Stimulated activated CD4-positive, alpha-beta T cell treated with anti-CD3 and anti-CD28 coated beads, Interleukin-15, amount 100 ng/mL, for 1 hour (primary cell): ENCODE measurements at places on chromosomes 1 and 21.
A peak's percentile ranks its signal among the peaks of the same experiment; 100 is the strongest.

DNA sequence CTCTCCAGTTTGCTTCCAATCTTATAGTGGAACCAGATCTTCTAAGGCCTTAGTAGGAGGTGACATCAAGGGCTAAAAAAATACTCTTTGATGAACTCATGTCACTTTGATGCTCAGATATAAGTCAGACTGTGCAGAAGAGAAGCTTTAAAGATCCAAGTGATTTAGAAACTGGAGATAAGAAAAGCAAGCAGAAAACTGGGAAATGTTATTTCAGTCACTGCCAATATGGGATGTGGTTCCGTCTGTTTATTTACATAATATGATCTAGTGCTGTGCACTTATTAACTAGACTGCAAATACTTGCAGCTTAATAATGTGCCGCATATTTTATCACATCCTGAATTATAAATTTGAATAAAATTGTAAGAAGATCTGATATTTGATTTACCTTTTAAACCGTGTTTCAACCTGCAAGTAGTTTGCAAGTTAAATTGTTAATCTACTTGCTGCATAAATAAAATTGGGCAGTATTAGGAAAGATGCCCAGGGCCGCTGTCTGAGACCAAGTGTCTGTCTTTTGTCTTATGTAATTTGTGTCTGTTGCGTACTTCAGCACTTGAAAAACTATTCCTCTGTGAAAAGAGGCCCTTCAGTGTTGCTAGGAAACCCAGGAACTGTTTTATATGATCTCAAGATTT, 29.6 kb downstream of the CXADR start:
- DNase-seq = no peak

DNA sequence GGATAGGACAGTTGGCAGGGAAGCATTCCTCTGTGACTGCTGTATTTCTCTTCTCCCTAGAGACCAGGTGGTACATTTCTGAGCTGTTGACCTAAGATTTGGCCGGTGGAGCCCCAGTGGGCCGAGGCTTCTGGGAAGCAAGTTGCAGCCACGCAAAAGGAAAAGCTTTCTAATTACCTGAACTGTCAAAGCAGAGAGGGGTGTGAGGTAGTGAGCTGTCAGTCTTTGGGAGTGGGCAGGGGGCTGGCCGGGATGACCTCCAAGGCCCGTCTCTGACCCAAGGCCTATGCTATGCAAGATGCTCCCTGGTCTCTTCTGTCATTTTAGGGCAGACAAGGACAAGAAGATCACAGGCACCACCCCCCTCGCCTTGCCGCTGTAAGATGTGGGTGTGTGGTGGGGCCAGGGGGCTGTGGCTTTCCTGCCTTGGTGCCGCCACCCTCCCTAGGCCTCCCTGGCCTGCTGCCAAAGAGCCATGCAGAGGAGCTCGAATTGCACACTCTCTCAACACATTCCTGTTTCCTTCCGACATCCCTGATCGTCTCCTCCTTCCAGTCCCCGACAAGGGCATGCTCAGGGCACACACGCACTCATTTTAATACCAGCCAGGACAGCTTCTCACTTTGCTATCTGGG, 7.7 kb downstream of the PADI1 start:
- DNase-seq = peak; percentile 32

DNA sequence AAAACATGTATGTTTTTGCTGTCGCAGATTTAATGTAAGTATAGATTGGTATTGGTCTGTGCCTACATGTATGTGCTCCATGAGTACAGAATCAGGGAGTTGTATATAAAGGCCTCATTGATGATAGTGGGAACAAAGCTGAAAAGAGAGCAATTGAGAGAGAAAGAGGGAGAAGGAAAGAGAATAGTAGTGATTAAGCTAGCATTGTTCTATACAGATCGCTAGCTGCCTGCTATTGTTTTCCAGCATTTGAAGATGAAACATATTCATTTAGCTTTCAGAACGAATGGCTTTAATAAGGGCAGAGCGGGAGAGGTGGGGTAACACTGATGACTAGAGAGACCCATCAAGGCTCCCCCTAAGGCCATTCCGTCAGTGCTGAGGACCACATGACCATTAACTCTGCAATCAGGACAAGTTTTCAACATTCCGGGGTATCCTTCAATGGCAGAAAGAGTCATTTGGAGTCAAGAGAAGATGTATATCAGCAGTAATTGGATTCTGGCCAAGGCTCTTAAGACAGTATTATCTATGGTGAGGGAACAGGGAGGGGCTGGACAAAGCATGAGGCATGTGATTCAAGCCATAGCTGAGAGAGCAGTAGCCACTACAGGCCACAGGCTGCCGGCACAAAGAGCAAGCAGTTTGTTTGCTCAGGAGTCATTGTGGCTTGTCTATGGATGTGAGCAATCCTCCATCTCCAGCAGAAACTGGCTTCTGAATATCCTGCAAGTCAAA, 176.5 kb downstream of the PBX1 start:
- DNase-seq = no peak

DNA sequence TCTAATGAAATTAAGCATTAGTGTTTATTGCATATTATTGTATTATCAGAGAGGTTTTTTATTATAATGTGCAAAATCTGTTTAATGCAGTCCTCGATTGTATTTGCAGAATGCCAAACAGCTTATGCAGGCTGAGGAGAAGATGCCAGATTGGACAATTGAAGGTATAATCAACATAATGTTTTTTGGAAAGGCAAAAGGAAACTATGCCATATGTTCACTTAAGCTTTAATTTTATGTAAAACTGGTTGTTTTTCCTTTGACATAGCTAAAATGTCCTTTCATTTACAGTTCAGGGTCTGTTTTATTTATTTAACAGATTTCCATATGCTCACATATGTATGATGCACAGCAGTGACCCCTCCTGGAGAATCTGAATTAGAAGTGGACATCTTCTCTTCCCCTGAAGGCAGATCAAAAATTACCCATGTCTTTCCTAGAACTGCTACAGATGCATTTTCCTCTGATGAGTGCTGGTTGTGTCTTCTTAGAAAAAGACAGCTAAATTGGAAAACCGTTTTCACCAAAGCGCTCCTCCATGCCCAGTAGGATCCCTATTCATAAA, 143.5 kb upstream of the USH2A start:
- DNase-seq = no peak

DNA sequence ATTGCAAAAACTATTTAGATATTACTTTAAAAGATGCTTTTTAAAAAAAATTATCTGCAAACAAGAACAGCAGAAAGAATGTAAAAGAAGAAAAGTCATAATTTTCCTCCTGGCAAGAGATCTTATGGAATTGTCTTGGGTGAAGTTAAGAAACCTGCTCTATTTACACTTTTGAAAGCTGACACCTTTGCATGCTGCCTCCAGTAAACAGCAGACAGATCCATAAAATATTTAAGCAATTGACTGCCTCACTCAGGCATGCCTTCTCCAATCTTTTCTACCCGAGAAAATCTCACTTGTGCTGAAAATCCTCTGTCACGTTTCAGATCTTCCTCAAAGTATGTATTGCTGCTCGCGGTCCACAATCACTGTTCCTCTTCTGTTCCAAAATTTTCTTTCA, 107.9 kb upstream of the ZP4 start:
- no peak for DNase-seq

- no peak for DNase-seq
These were observed 21.4 kb downstream of the PEA15 start for GRCh38 chr1:160226623-160227022.

GRCh38 chr1:8219530-8219929, 98.4 kb upstream of the SLC45A1 start:
- DNase-seq = no peak

DNA sequence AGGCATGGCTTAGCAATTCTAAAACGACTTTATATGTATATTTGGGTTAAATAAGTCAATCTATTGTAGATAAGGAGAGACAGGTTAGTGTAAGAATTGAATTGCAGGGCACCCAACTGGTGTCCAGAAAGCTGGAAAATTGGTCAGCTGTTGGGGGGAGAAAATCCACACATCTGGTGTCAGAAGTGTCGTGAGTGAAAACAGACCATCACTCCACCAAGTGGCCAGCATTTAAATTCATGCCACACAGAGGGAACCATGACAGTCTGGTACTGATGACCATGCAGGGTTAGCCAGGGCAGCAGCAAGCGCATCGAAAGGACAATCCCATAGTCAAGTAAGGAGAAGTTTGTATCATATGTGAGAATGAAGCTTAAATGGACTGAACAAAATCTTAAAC, 11.7 kb downstream of the LAX1 start:
- no peak for DNase-seq

DNA sequence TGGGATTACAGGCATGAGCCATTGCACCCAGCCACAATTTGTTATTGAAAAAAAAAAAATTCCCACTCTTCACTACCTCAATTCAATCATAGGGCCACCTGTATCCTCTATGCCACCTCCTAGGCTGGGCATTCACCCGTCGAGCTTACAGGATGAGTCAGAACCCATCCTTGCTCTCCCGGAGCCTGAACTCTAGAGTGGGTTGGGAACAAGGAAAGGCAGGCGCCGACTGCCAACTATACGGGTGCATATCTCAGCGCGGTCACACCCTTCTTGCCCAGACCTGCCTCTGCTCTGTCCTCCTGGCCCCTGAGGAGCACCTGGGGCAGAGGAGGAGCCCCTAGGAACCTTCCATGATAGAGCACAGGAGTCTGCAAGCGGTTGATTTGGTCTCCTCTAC, 21.4 kb upstream of the LBR start:
- DNase-seq = no peak

GRCh38 chr1:214379236-214379970, 98.4 kb downstream of the SMYD2 start:
- DNase-seq = no peak

- no peak for DNase-seq
These were observed 8.1 kb downstream of the KRTAP10-1 start for GRCh38 chr21:44531606-44532564.

GRCh38 chr1:101081496-101082488, 56.2 kb upstream of the DPH5 start:
- DNase-seq = no peak

DNA sequence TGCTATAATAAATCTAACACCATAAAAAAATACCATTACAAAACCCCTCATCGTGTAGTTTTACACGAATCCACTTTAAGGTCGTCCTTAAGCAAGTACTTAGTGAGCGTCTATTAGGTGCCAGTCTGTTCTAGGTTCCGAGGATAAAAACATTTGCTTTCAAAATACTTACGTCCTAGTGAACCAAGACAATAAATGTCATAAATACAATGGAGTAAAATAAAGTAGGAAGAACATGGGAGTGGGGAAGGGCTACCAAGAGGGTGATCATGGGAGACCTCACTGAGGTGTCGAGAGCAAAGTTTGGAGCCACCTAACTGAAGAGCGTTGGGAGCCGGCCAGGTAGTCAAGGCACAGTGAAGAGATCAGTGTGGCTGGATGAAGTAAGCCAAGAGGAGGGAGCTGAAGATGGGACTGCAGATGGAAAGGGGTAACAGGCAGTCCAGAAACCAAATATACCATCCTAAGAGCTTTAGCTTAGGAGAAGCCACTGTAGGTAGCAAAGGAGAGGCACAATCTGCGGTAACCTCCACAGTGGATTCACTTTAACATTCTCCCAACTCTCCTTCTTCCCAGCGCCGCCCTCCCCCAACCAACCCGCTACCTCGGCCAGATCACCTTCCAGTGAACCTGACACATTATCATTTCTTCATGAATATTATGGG, 684 bp downstream of the LTN1 start:
- DNase-seq = no peak

- no peak for DNase-seq
These were observed 18.5 kb downstream of the RIIAD1 start for GRCh38 chr1:151739590-151740355.

DNA sequence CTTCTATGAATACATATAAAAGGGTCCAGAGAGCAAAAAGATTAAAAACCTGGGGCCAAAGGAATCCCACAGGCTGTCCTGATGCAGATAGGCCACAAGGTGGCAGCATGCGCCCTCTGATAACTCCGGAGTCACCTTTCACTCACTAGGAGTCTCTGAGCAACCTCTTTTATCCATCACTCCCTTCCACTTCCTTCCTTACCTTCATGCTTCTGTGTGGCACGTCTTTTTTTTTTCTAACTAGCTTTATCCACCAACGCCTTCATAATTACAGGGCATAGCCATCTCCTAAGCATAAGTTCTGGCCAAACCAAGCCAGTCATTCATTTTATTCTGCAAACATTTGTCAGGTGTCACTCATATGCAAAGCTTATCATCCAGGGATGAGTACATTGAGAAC, 3.9 kb upstream of the PGLYRP4 start:
- DNase-seq = no peak

DNA sequence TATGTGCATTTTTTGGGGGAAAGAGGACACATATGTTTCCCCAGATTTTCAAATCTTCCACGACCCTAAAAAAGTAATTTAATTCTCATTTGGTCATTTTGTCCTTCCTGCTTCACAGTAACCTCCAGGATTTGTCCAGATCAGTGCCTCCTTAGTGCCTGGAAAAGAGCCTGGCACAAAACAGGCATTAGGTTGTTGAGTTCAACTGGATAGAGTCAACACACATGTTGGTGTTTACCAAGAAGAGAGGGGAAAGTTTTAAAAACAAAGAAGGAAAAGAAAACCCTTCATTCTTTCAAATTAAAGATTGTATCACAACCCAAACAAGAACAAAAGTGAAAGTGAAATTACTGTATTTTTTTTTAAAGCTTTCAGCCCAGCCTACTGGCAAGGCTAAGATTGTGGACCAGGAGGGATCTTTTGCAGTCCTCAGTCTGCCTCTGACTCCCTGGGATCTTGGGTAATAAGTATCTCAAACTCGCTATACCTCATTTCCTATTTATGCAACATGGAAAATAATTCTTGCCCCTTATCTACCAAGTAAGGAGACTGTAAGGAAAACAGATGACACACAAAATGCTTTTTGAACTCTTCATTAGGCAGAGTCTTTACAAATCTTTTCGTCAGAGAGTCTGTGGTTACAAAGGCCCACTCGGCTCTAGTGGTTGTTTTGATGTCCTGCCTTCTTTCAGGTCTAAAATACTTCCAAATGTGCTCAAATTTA, 57.8 kb downstream of the ZNF281 start:
- no peak for DNase-seq

DNA sequence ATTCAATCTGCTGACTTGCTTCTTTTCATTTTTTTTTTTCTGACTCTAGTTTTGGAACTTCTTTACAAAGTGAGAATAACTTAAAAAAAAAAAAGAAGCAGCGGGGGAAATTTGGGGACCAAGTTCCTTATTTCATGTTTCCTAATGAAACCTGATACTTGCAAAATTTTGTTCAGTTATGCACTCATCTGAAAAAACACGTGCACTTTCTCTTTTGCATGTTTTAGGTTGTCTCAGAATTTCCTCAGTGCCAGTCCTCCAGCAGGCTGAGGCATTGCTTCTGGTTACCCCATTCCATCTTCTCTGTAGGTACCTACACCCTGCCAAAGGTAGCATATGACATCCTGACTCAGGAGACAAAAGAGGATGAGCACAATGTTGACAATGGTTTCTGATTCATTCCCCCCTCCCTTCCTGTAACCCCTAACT, 299.7 kb downstream of the GRIK1 start:
- DNase-seq = no peak
